ENCODE measurements at places on chromosomes 5 and 9.

GRCh38 chr5:17992291-17992690 lies 358.0 kb downstream of the TAF11L14 start:
- no peak for DNase-seq
- no peaks in the 10 kb centered on the region for H3K27me3 ChIP-seq
- H3K4me1 ChIP-seq = no peaks in the 10 kb centered on the region
- no peak overlapping the region for H3K4me3 ChIP-seq
- H3K27ac ChIP-seq = no peak overlapping the region

DNA sequence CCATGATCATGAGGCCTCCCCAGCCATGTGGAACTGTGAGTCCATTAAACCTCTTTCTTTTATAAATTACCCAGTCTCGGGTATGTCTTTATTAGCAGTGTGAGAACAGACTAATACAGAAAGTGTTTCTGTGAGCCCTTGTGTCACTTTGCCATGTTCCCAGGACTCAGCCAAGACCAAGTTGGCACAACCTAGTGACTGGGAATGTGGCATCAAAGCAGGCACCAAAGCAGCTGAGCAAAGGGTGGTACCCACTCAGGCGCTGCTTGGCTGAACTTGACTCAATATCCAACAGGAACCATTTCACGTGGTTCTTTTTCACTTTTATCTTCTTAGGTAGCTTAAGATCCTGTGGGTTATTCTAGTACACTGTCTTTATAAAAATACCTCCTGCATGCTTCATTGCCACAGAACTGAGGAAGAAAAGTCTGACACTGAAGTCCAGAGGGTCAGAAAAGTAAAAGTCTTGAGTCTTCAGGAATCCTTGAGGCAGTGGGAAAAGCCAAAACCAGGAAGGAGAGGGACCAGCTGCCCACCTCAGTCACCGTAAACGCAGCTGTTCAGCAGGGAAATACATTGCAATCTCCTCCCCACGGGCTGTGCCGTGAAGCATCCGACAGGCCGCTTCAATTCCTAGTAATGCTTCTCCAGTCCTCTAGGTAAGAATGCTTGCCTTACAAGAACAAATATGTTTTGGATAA lies 90.5 kb upstream of the RETREG1 start:
- no peaks in the 10 kb centered on the region for H3K36me3 ChIP-seq
- no peaks in the 10 kb centered on the region for H3K4me1 ChIP-seq
- H3K27ac ChIP-seq = no peak overlapping the region
- H3K27me3 ChIP-seq = no peaks in the 10 kb centered on the region

DNA sequence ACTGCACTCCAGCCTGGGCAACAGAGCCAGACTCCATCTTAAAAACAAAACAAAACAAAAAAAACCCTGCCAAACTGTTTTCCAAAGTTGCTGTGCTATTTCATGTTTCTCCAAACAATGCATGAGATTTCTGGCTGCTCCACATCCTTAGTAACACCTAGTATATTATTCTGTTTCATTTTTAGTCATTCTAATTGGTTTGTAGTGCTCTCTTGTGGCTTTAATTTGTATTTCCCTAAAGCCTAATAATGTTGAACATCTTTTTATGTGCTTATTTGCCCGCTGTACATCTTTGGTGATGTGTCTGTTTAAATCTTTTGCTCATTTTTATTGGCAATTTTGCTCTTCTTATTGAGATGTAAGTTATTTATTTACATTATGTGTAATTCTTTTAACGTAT lies 18.4 kb upstream of the TTC1 start:
- H3K27ac ChIP-seq = no peak overlapping the region
- no peaks in the 10 kb centered on the region for H3K36me3 ChIP-seq
- no peaks in the 10 kb centered on the region for H3K4me1 ChIP-seq
- no peak overlapping the region for H3K4me3 ChIP-seq
- peaks cover 84% of the 10 kb centered on the region for H3K27me3 ChIP-seq

GRCh38 chr9:114908805-114909448 lies 21.5 kb downstream of the TNFSF8 start:
- peaks cover 66% of the 10 kb centered on the region for H3K4me1 ChIP-seq
- no peak for DNase-seq
- H3K27ac ChIP-seq = peak overlapping the region; percentile 94
- no peaks in the 10 kb centered on the region for H3K27me3 ChIP-seq

GRCh38 chr5:136145030-136145429 lies 12.4 kb downstream of the SMAD5 start:
- H3K27ac ChIP-seq = no peak overlapping the region
- H3K4me3 ChIP-seq = no peak overlapping the region
- H3K36me3 ChIP-seq = no peaks in the 10 kb centered on the region

DNA sequence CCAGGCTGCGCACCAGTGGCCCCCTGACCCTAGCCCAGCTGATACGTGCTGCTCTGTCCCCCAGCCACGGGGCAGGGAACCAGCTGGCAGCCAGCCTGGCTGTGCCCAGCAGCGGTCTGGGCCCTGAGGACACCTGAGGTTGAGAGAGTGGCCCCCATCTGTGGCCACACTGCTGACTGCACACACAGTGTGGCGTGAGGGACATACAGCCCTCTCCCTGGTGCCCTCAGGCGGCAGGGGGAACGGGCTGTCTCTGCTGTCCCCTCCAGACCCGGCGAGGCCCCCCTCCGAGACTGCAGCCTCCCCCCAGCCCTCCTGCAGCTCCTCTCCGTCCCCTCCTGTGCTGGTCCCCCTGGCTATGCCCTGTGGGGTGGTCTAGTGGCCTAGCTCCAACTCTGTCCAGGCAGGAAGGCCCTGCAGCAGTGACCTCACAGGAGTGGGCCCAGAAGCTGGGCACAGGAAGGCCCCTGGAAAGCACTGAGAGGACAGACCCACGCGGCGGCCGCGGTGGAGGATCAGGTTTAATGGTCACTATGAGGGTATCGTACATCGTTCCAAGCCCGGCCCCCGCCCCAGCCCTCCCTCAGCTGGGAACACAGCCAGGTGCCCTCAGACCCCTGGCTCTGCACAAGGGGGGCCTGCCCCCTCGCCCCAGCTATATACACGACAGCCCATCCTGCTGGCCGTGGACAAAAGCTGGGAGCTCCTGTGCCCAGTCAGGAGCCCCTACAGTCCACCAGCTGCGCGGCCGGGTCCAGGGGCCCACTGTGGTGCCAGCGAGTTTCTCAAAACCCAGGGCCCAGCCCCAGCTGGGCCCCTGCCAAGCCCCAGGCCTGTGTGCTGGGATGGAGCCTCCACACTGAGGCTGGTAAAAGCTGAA lies 6.8 kb upstream of the ENTPD8 start:
- no peak overlapping the region for H3K4me3 ChIP-seq
- H3K27me3 ChIP-seq = peaks cover 25% of the 10 kb centered on the region
- no peak overlapping the region for H3K27ac ChIP-seq
- H3K4me1 ChIP-seq = peaks cover 34% of the 10 kb centered on the region
- DNase-seq = no peak

GRCh38 chr5:77294185-77294584 lies 83.7 kb downstream of the PDE8B start:
- H3K27me3 ChIP-seq = peaks cover 43% of the 10 kb centered on the region
- DNase-seq = no peak
- no peak overlapping the region for H3K4me3 ChIP-seq
- H3K36me3 ChIP-seq = no peaks in the 10 kb centered on the region
- H3K27ac ChIP-seq = no peak overlapping the region
- peaks cover 1% of the 10 kb centered on the region for H3K4me1 ChIP-seq

DNA sequence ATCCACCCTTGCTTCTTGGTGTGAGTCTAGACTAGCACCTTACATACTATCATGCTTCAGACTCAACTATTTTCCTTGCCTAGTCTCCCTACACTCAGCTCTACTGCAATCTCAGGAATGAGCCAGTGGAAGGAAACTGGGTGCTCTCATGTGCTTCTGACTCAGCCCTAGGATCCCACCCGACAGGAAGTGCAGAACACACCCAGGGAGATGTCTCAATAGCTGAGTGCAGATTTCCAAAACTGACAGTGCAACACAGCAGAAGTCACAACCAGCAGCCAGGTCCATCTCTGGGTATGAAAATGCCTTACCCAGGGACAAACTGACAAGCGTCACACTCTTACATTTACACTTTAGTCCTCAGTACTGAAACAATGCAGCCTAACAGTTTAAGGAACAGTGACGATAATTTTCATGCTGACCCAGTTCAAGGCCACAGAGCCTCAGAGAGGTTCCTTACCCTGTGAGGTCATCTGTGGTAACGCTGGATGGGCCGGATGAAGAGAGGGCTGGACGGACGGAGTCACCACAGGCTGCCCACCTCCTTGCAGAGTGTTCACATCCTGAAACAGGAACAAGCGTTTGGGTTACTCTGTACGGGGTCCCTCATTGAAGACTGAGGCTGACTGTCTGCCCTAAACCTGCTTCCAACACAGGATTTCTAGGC lies 33.0 kb downstream of the FKBP15 start:
- H3K4me1 ChIP-seq = no peaks in the 10 kb centered on the region
- DNase-seq = no peak
- no peaks in the 10 kb centered on the region for H3K27me3 ChIP-seq

DNA sequence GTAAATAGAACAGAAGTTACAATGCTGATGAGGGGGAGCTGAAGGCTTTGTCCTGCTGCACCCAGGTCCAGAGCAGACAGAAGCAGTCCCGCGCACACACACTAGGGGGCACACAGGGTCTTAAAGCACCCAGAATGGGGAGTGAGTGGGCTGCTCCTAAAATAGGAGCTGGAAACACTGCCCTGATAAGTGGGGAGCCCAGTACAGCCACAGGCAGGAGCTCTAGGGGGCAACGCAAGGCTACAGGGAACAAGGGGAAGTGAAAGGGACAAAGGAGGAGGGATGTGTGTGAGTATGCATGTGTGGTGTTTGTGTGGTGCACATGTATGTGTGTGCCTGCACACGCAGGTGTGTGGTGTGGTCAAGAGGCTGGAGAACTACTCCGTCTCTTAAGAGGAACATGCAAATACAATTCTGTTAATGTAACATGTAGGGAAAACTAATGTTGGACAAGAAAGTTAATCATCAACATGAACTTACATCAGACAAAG lies 191.5 kb downstream of the ROR2 start:
- H3K36me3 ChIP-seq = no peaks in the 10 kb centered on the region
- peaks cover 2% of the 10 kb centered on the region for H3K4me1 ChIP-seq
- DNase-seq = peak; percentile 27
- no peak overlapping the region for H3K4me3 ChIP-seq

DNA sequence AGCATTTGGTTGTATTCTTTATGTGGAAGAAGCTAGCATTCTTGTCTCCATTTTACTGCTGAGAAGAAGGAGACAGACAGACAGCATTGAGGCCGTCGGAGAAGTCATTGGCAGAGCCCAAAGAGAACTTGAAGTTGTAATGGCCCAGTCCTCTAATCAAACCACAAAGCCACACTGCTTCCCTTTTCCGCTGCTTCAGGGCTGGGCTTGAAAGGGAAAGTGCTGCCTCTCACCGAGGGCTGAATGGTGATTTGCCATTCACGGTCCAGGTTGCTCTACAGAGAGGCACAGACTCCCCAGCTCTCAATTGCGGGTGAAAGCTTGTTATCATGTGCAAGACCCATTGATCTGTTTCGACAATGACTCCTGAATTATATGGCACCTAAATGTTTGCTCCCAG lies 25.6 kb upstream of the POU4F3 start:
- H3K4me1 ChIP-seq = peaks cover 4% of the 10 kb centered on the region
- peaks cover 47% of the 10 kb centered on the region for H3K27me3 ChIP-seq
- H3K27ac ChIP-seq = no peak overlapping the region
- no peak overlapping the region for H3K4me3 ChIP-seq
- DNase-seq = no peak

DNA sequence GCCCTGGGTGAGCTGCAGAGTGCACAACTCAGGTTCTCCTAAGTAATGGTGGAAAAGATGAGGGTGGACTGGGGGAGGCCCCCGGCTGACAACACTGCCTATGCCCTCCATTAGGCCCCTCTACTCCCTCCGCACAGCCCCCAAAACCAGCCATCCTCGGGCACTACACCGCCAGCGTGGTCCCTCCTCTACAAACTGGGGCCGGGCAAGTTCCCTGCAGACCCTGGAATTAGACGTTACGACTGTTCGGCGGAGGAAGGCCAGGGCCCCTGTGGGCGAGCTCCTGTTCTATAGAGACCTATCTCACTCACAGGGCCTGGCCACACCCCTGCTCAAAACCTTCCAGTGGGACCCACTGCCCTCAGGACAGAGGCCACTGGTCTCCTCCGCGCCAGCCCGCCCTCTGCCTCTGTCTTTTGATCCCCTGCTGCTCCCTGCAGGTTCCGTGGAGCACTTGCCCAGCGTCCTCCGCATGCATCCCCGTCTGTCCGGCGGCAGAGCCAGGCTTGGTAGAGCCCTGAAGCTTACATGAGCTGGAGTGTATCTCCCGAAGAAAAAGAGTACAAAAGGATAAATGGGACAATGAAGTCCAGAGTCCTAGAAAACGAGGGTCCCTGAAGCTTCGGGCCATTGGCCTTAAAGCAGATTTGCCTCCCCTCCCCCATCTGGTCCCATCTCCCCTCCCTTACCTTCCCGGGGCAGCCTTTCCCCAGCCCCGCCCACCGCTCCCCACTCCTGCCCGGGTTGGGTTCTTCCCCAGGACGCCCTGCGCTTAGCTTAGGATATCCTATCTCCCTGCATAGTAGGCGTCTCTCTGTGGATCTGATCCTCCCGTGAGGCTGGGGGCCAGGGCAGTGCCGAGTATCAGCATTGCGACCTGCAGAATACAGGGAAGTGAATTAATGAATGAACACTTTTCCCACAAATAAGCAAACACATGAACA lies 71.3 kb downstream of the HRH2 start:
- H3K27ac ChIP-seq = no peak overlapping the region
- H3K36me3 ChIP-seq = no peaks in the 10 kb centered on the region
- H3K27me3 ChIP-seq = peaks cover 51% of the 10 kb centered on the region
- H3K4me3 ChIP-seq = no peak overlapping the region
- H3K4me1 ChIP-seq = peaks cover 6% of the 10 kb centered on the region

- H3K27me3 ChIP-seq = peaks cover 64% of the 10 kb centered on the region
- H3K27ac ChIP-seq = no peak overlapping the region
- no peaks in the 10 kb centered on the region for H3K36me3 ChIP-seq
- H3K4me3 ChIP-seq = no peak overlapping the region
- H3K4me1 ChIP-seq = peaks cover 5% of the 10 kb centered on the region
- DNase-seq = no peak
Measured at GRCh38 chr9:129693741-129694140, 28.3 kb downstream of the PRRX2 start.

GRCh38 chr9:79621916-79622575 lies 50.3 kb downstream of the TLE4 start:
- peaks cover 4% of the 10 kb centered on the region for H3K36me3 ChIP-seq
- H3K4me1 ChIP-seq = peaks cover 36% of the 10 kb centered on the region
- DNase-seq = no peak
- H3K4me3 ChIP-seq = no peak overlapping the region
- H3K27ac ChIP-seq = no peak overlapping the region
- H3K27me3 ChIP-seq = no peaks in the 10 kb centered on the region

DNA sequence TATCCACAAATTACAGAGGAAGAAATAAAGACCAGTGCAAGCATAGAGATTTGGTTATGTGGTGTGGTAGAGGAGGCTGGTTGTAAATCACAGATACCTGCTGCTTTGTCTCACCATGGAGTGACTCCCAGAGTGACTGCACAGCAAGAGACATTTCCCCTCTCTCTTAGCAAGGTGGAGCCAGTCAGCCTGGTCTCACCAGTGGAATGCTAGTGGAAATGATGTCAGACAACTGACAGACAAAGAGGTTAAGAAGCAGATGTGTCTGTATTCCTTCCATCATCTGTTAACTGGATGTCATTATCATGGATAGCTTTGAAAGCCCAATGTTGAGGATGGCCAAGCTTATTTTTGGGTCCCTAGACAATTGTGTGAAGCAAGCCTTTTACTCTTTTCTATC lies 509.4 kb upstream of the SEMA6A start:
- H3K4me1 ChIP-seq = no peaks in the 10 kb centered on the region
- no peak for DNase-seq
- no peak overlapping the region for H3K4me3 ChIP-seq
- no peak overlapping the region for H3K27ac ChIP-seq
- no peaks in the 10 kb centered on the region for H3K27me3 ChIP-seq

Data from effector memory CD8-positive, alpha-beta T cell (primary cell).